ENCODE measurements at places on chromosomes 13 and 19.

DNA sequence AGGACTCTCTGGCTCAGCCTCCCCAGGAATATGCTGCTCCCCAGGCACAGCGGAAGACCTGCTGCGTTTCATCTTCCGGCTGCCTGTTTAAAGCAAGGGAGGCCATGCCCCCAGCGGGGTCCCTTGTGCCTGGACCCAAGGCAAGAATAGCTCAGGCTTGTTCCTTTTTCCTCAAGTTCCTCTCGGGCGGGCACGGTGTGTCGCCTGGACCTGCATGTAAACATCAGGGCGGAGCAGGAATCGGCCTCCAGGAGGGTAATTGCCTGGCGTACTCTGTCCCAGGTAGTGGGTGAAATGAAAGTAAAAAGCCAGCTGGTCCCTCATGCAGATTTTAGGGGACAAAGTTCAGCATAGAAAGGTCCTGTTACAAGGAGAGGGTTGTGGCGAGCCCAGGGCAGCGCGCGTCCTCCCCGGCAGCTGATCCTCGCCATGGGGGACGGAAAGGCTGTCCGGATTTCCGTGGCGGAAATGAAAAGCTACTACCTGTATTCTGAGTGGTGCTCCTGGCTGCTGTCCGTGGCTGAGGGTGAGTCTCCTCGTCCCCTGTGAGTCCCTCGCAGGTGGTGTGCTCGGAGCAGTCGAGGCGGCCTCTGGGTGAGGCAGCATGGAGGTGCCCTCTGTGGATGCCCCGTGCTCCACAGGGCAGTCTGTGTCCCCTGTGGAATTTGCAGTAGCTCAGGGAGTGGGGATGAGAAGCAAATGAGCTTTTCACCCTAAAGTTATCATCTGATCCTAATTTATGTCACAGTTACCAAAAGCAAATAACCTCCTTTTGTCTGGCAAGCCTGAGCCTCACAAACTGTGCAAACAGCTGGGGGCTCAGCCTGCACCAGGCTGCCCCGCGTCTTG is 16.2 kb downstream of the MCF2L start:
- DNase-seq, result no peak

DNA sequence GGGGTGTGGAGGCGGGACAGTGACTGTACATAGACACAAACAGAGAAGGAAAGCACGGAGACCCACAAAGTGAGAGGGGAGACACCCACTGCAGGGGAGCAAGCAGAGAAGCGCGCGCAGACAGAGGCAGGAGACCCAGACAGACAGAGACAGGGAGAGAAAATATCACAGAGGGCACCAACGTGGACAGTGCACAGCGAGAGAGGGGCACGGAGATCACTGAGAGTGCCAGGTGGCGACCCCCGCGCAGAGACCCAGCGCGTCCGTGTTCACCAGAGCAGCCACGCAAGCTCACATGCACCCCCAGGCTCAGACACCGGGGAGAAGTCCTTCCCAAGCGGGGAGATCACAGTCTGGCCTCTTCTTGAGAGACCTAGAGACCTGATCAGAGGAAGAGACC is 1.4 kb upstream of the CACNG7 start:
- DNase-seq, result no peak

GRCh38 chr13:26518451-26518959 is 39.0 kb upstream of the WASF3 start:
- no peak for DNase-seq

DNA sequence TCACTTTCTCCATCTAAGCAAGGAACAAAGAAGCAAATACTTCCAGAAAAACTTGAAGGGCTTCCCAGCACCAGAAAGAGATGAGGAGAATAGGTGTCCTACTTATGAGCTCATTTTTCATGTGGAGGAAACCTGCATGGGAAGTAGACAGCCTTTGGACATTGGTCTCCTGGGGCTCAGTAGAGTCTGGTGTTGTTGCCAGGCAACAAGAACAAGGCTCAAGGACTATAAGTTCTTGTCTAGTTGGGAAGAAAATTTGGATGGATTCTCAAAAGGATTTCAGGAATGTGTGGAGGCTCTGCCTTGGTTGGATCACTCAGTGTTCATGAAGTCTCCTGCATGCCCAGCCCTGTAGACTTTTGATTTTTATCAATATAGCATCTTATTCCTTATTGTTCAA is 84.5 kb downstream of the MBNL2 start:
- DNase-seq, result no peak

- no peak for DNase-seq
Observed at GRCh38 chr19:47109541-47110375, 3.8 kb downstream of the ZC3H4 start.

Measured in GM12864 (cell line).